ENCODE measurements at places on chromosomes 11 and 22. TPM values are rescaled to one million over a fixed set of nuclear protein-coding genes. Genes with fewer than 3 reads are reported as not detected.

GRCh38 chr11:90700789-90701439 is 478.1 kb upstream of the CHORDC1 start:
- no peaks in the 10 kb centered on the region for H3K4me1 ChIP-seq
- H3K27ac ChIP-seq: no peak overlapping the region
- DNase-seq: no peak

The ABCC8 gene
- not detected for total RNA-seq

- no peak overlapping the region for H3K4me3 ChIP-seq
- no peak overlapping the region for H3K27ac ChIP-seq
- no peaks in the 10 kb centered on the region for H3K36me3 ChIP-seq
- DNase-seq: no peak
- no peaks in the 10 kb centered on the region for H3K4me1 ChIP-seq
- H3K27me3 ChIP-seq: peaks cover 3% of the 10 kb centered on the region
These were observed 55.9 kb downstream of the RPUSD4 start for GRCh38 chr11:126155402-126156187.

DNA sequence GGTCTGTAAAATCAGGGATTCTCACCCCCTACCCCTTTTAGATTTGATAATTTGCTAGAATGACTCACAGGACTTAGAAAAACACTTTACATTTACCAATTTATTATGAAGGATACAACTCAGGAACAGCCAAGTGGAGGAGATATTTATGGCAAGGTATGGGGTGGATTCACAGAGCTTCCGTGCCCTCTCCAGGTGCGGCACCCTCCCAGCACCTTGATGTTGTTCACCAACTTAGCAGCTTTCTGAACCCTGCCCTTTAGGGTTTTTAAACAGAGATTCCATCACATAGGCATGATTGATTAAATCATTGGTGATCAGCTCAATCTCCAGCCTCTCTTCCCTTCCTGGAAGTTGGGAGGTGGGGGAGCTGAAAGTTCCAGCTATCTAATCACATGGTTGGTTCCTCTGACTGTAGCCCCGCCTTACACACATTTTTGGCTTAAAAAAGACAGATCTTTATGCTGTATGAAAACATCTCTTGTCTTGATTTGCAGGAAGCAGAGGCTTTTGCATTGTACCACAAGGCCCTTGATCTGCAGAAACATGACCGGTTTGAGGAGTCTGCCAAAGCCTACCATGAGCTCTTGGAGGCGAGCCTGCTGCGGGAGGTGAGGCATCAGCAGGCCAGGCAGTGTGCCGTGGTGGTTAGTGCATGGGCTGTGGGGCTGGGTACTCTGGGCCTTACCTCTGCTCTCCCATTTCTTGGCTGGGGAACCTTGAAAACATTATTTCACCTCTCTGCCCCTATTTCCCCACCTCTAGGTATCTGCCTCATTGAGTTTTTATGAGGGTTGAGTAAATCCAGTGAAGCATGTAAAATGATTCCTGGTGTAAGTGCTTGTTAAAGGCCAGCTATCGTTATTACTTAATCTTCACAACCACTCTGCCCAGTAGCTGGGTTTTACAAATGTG is 27.0 kb downstream of the CABIN1 start:
- H3K27me3 ChIP-seq: no peaks in the 10 kb centered on the region
- peaks cover 74% of the 10 kb centered on the region for H3K36me3 ChIP-seq
- DNase-seq: no peak
- no peak overlapping the region for H3K4me3 ChIP-seq
- no peak overlapping the region for H3K27ac ChIP-seq

The SSRP1 gene
- 54.6 TPM for total RNA-seq
